ENCODE measurements at places on chromosomes 12 and 14. TPM values are rescaled to one million over a fixed set of nuclear protein-coding genes. Genes with fewer than 3 reads are reported as not detected.

SPIC gene
- not detected for total RNA-seq

C1QL4 gene
- under 0.01 TPM for total RNA-seq

NKX2-1 gene
- total RNA-seq: 0.49 TPM

ADAM21 gene
- total RNA-seq: not detected

ANO4 gene
- total RNA-seq: 72.8 TPM

RNASE1 gene
- 8.9 TPM for total RNA-seq

AHSA1 gene
- 70.1 TPM for total RNA-seq

ABCD2 gene
- 13.3 TPM for total RNA-seq

TTC9 gene
- 20.9 TPM for total RNA-seq

LRRC10 gene
- not detected for total RNA-seq

TSPAN8 gene
- total RNA-seq: 0.25 TPM

PLBD1 gene
- total RNA-seq: 0.98 TPM

PCED1B gene
- total RNA-seq: 0.25 TPM

GZMH gene
- total RNA-seq: not detected

PZP gene
- under 0.01 TPM for total RNA-seq

CLEC4D gene
- not detected for total RNA-seq

TC2N gene
- 4.4 TPM for total RNA-seq

SLC25A3 gene
- 195 TPM for total RNA-seq

P2RX2 gene
- not detected for total RNA-seq

NGB gene
- 4.9 TPM for total RNA-seq

TCL1B gene
- total RNA-seq: not detected

LRRK2 gene
- 7.6 TPM for total RNA-seq

MMP14 gene
- total RNA-seq: 11.3 TPM

TPH2 gene
- not detected for total RNA-seq
